ENCODE measurements at places on chromosomes 16 and 17. TPM values are rescaled to one million over a fixed set of nuclear protein-coding genes. Genes with fewer than 3 reads are reported as not detected.

The TP53TG3B gene
- polyA plus RNA-seq, result not detected

The DNAH9 gene
- polyA plus RNA-seq, result 5.5 TPM

The CFAP119 gene
- 4.0 TPM for polyA plus RNA-seq

The GSG1L gene
- 1.1 TPM for polyA plus RNA-seq

The RUNDC3A gene
- polyA plus RNA-seq, result 2.0 TPM

- DNase-seq, result no peak
Observed at GRCh38 chr17:35900708-35901480, 20.7 kb upstream of the CCL5 start.

- no peak for DNase-seq
Observed at GRCh38 chr16:81061871-81062608, 15.0 kb downstream of the C16orf46 start.

DNA sequence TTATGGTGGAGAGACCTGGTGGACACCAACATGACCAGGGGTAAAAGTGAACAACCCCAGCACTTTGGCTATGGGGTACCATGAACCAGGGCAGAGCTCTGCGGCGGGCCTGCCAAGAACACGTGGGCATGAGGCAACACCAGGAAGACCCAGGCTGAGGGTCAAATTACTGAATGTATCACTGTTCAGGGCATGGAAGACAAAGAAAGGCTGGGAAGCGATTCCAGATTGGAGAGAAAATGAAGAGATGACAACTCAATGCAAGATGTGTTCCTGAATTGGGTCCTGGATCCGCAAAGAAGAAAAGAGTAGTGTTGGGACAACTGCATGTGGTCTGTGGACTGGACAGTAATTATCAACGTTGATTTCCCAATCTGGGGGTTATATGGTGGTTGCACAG is 19.8 kb downstream of the SPHK1 start:
- DNase-seq, result no peak

DNA sequence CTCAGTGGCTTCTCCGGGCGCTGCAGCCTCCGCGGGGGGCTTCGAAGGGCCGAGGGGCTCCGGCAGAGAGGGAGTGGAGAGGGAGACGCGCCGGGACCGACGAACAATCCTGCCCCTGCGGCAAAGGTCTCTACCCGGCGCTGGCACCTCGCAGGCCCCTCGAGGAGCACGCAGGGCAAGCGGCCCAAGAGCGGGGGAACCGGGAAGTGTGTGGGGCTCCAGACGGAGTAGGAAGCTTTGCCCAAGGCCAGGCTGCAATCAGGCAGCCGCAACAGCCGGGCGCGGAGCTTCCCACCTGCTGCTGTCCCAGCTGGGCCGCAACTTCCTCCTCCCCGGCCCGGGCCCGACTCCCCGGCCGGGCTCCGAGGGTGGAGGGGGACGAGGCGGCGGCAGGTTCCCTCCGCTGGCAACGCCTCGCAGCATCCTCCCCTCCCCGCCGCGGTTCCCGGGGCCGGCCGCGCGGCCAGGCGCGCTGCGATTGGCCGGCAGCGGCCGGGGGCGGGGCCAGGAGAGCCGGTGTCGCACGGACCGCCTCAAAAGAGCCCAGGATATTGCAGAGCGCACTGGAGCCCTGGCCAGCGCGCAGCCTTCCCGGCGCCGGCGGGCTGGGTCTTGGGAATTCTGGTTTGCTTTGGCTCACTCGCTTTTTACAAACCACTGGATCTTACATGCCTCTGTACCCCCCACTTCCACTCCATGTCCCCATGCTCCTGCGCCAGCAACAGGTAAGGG is at the start of gene KCNJ2:
Gene KCNJ2 (plus strand): TSS at position 556 of the 732 bp plus-strand sequence. CDS start 5,508 bp downstream, outside the sequence.
- peak; percentile 83 for DNase-seq

DNA sequence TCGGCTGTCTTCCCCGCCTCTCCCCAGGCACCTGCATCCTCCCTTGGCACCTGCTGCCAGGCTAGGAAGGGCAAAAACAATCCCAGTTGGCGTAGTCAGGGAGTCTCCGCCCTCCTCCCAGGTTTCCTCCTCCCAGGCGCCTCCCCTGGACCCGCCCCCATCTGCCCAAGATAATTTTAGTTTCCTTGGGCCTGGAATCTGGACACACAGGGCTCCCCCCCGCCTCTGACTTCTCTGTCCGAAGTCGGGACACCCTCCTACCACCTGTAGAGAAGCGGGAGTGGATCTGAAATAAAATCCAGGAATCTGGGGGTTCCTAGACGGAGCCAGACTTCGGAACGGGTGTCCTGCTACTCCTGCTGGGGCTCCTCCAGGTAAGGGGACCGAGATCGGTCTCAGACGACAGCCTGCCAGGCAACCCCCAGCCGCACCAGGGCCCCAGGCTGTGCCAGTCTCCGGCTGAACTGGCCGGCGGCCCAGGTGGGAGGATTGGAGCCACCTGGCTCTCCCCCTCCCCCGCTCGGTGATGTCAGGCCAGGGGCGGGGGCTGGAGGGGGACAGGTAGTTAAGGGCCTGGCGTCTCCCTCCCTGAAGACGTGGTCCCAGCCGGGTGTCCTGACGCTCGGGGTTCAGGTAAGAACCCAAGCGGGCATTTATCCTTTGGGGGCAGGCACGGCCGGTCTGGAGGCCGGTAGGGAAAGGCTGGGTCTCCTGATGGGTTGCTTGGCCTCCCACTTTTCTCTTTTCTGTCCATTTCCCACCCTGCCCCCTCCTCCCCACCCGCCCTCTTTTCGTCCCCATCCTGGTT is at the start of gene GRB7:
Gene GRB7 (plus strand): TSS at position 179 of the 808 bp plus-strand sequence. CDS start 4,364 bp downstream, outside the sequence.
- DNase-seq, result peak; percentile 54

- no peak for DNase-seq
Observed at GRCh38 chr16:26599785-26600104, 467.0 kb upstream of the C16orf82 start.

DNA sequence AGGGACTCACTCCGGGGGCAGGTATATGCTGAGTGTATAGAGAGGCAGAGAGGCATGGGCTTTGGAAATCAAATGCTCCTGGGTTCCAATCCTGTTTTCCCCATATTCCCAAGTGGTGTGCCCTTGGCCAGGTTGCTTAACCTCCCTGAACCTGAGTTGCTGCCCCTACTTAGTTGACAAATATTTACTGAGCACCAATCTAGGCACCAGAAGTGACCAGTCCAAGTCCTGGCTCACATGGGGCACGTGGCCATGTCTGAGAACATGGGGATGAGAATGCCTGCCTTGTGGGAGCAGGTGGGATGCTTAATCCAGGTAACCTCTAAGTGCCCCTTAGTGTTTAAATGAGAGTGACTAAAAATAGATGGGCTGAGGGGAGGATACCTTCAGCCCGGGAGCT is 4.2 kb downstream of the SOCS3 start:
- DNase-seq, result no peak

DNA sequence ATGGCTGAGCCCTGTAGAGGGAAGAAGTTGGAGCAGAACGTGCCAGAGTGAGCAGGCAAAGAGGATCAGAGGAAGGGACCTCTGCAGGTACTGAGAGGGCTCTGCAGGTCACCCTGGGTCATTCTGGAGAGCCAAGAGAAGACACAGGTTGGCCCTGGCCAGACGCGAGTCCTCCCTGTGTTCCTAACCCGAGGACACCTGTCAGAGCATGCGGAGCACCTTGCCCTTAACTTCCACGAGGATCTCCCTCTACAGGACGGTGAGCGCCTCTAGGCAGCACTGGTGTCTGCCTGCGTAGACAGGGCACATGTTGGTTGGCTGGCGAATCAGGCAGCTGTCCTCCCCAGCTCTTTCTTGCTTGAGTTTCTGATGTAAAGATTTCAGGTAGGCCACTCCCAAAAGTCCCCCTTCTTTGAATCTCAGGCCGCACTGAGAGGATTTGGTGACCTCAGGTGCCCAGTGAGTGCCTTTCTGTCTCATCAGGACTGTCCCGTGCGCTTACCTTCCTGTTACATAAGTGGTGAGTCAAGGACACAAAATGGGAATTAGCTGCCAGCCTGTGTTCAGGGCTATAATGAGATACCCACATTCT is 45.3 kb downstream of the MPRIP start:
- no peak for DNase-seq

- no peak for DNase-seq
Observed at GRCh38 chr17:11645426-11645825, 47.2 kb downstream of the DNAH9 start.

GRCh38 chr17:18859256-18859655 is 1.3 kb downstream of the PRPSAP2 start:
- DNase-seq, result peak; percentile 7

GRCh38 chr17:46741122-46741730 is 77.3 kb downstream of the WNT3 start:
- DNase-seq, result no peak

All from right lung (tissue), 10 donors.